ENCODE measurements at places on chromosomes 11 and 22.
A peak's percentile ranks its signal among the peaks of the same experiment; 100 is the strongest.

DNA sequence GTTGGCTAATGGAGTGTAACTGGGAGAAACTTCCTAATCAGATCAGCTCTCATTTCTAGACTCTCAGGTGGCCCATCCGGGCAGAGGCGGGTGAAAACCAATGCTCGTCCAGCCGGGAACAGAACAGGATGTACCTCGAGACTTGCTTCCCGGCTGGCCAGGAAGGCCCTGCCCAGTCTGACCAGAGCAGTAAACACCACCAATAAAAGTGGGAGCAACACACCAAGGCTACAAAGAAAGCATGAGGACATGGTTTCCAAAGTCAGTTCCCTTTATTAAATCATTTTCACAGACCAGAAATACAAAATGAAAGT is 940 bp upstream of the TNKS1BP1 start:
- DNase-seq, result no peak

DNA sequence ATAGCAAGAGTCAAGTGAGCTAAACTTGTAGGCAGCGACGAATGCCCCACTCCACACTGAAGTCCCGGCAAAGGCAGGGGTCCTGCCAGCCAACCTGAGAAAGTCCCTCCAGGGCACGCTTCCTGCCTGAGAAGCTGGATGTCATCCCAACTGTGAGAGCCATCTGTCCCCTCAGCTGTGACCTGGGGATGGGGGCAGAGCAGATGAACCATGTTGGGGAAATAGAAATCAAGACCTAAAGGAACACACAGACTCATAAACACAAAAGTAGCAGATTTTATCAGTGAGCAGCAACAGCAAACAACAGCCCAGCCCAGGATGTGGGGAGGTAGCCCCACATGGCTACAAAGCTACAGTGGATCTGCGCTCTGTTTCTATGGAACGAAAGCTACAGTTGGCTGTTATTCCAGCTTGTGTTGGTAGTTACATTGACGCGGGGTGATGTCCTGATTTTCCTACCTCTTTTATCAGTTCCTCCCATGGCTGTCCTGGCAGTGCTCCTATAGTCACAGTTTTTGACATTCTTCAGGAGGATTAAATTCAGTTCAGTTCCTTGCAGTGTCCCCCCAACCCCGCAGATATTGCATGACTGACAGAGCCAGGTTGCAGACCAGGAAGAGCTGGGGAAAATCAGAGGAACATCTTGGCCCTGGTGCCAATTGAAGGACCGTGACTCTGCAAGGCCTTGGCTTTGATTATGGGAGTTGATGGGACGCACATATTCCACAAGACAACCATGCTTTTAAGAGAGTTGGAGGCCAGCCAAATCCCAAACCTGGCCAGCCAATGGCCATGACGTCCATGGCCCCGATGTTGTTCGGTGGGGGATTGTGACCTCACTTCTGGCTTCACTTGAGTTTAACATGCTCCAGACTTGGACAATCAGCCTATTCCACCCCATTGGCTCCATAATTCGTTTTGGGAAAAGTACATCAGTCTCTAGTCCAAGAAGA is 14.6 kb downstream of the MRGPRD start:
- no peak for DNase-seq

DNA sequence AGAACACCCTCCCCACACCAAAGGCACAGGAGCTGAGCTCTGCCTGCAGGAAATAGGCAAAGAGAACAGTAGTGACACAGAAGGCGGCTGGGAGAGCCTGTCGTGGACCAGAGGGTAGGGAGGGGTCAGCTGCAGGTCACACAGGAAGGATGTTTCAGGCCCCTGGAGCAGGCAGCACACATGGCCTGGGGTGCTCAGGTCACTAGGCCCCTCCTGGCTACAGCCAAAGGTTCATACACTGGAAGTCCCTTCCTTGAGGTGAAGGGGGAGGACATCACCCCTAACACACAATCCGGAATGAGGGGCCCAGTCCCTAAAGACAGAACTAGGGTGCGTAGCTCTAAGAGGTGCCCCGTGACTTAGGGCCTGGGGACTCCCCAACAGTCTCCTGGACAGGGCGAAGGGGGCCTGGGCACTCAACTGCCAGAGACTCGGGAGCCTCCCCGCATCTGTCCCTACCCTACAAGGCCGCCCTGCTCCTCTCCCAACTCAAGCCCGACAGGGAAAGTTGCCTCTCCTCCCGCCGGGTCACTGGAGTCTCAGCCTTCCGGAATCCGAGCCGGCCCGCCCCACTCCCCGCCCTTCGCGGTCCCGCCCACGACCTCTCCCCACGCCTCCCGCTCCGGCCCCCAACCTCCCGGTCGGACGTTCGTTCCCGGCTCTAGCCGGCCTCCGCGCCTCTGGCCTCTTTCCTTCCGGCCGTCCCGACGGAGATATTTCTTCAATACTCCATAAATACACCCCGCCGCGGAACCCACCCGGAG is at the start of gene CYB5R2:
Gene CYB5R2, minus strand, starts transcription at position 541 of the 764 bp plus-strand sequence. CDS start 675 bp downstream, outside the sequence.
- DNase-seq, result no peak

- peak; percentile 4 for DNase-seq
Measured at GRCh38 chr11:117356126-117356890, 28.7 kb downstream of the CEP164 start.

DNA sequence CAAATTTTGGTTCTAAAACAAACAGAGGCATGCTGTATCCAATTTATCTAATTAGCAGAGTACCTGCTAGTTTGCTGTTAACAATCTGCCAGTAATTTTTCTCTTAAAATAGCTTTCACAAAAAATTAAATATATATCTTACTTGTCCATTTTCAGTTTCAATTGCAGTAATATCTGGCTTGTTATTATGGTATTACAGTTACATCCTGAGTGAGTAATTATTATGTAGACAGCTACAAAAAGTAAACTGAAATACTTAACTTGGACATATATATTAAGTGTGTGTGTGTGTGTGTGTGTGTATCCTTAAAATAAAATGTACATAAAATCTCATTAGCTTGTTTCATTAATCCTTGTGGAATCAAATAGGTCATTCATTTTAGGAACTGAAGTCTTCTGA is 148.7 kb downstream of the LUZP2 start:
- no peak for DNase-seq

GRCh38 chr11:118109231-118109630 is 22.5 kb upstream of the SMIM35 start:
- DNase-seq, result no peak

DNA sequence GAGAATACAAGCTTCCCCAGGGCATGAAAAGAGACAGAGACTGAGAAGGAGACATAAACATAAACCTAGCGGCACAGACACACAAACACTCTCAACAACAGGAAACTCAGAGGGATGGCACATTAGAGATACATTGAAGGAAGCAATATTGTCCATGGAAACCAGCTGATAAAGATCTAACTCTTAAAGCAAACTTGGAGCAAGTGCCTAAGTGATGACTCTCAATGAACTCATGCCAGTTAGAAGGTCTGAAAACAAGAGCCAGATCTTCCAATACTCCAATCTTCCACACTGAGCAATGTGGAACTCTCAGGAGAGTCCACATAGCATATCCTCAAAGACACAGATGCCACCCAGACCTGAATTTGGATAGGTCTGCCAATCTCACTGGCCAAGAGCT is 168.8 kb upstream of the ISX start:
- no peak for DNase-seq

DNA sequence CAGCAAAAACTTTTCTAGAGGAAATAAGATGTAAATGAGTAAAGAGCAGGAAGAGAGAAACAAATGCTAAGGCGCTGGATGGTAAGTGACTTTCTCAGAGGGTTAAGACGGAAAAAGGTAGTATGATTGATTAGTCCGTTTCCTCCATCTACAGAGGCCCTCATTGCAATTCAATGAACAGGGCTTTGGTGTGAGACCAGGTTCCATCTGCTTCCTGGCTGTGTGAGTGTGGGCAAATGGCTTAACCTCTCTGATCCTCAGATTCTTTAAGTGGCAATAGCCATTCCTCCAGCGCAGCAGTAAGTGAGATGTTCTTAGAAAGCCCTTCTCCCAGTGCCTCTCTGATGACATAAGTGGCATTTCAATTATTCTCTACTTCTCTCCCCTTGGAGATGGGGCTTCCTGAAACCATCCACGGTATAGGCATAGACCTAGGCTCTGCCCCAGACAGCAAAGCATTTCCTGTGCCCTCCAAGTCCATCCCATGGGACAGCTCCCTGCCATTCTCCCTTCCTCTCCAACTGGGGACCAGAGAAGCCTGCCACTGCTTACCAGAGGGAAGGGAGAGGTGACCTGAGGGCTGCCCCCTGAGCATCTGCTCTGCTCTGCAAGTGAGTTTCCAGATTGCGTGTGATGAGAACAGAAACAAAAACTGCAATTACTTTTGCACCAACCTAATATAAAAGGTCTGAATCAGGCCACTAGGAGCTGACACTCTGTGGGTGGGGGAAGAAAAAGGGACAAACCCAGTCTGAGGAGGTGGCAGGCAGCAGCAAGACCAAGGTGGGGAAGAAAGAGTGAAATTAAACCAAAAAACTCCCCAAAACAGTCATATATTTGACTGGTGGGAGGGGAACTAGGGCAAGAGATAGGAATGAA is 12.7 kb upstream of the CD44 start:
- DNase-seq, result no peak

GRCh38 chr11:115941481-115941993 is 437.3 kb upstream of the CADM1 start:
- no peak for DNase-seq

DNA sequence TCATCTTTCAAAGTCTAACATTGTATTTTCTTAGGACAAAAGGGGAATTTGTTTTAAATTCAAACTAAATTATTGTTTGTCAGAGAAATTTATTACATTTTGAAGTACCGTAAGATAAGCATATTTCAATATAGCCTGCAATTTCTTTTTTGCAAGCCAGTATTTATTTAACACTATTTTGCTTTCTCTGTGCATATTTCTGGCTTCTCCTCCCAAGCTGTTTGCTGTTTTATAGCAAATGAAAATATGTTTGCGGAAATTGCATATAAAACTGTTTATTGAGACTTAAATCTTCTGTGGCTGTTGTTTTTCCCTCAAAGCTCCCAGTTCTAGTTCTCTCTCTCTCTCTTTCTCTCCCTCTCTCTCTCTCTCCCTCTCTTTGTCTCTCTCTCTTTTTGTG is 866.8 kb downstream of the FAM181B start:
- DNase-seq, result no peak

GRCh38 chr11:63737718-63738117 is 30.9 kb downstream of the ZFTA start:
- DNase-seq, result no peak

DNA sequence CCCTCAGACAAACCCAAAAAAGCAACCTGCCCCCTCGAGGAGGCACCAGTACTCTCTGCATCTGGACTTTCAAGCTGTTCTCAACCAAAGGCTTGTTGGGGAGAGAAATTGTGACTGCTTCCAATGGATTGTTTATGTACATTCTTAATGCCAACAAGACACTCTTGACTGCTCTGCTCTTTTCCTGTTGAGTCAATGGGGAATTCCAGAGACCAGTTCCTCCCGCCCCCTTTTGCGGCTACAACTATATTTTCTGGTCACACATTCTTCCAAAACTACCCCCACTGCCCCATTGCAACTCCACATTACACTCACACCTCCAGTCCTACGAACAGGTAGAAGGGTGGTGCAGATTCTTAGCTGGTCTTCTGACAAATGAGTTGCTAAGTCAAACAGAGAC is 187.0 kb downstream of the DSCAML1 start:
- DNase-seq, result no peak

DNA sequence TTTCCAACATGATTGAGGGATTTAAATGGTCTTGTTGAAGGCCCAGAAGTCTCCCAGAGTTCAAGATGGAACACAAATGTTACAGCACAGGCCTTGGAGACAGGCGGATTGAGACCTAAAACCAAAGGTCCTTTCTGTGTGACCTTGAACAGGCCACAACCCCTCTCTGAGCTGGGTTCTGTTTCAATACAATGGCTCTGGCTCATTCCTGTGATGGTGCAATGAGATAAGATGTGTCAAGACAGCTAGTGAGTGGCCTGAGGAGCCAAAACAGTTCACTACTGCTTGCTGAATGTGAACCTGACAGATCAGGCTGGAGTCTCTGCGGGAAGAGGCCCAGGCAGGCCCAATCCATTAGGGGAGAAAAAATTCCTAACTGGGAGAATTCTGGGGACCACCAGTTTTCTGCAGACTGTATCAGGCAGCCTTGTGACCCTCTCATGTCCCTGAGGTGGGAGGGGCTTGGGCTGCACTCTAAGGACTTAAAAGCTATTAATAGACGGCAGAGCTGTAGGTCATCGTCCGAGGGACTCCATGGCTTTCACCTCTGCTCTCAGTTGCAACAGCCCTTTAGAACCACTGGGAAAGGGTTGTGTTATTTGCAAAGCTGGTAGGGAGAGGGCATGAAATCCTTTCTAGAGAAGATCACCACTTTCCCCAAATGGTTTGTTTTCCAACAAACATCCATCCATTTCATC is 126.1 kb upstream of the TEAD1 start:
- DNase-seq, result no peak

- DNase-seq, result no peak
Measured at GRCh38 chr11:62804310-62805075, 747 bp downstream of the NXF1 start.

- DNase-seq, result no peak
Measured at GRCh38 chr22:27418261-27418660, 383.3 kb downstream of the MN1 start.

DNA sequence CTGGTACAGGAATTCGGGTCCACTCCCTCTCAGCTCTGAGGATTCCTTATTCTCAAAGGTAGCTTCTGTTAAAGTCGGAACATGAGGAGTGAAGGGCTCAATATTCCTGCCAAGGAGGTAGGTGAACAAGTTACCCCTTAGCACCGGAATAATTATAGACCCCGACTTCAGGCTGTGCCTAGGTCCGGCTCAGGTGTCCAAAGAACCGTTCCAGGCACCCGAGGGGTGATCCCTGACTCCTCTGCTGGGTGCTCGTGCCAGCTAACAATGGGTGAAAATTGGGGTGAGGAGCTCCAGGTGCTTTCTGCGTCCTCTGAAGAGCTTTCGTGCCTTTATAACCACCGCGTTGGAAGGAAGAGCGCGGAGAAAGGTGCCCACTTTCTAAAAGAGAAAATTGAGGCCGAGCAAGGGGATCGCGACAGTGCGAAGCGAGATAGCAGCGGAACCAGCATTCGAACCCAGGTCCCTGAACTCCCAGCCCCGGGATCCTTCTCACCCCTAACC is 393 bp downstream of the CYB561A3 start:
- no peak for DNase-seq

GRCh38 chr11:102599642-102600261 is 25.4 kb downstream of the MMP20 start:
- no peak for DNase-seq

DNA sequence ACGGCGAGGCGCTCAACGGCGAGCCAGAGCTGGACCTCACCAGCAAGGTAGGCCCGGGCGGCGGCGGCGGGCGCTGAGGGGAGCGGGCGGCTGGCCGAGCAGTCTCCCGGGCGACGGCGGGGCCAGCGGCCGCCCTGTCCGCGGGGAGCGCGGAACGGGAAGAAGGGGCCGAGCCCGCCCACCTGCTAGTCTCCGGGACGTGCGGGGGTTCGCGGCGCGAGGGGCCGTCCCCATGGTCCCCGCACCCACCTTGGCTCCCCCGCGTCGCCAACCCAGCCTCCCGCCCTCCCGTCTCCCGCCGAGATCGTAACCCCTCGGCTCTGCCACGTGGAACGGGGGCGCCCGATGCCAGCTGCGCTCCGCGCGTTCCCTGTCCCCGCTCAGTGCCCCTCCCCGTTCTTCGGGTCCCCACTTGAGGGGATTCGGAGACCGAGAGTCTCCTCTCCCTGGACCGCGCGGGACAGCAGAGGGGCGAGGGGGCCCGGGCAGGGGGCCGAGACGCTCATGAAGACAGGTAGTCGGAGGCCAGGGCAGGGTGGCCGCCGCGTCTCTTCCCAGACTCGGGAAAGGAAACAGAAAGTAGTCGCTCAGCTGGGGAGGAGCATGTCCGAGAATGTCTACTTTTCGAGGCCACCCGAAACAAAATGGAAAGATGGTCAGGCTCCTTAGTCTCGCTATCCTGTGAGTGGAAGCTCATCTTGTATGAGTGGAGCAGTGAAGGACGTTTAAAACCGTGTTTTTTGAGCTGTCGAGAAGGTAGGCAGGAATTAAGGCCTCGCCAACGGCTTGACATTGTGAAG is 557 bp downstream of the GTPBP1 start:
- DNase-seq, result no peak
